Skeletal muscle cell (primary cell): ENCODE measurements at places on chromosomes 1 and 21.
A peak's percentile ranks its signal among the peaks of the same experiment; 100 is the strongest.

DNA sequence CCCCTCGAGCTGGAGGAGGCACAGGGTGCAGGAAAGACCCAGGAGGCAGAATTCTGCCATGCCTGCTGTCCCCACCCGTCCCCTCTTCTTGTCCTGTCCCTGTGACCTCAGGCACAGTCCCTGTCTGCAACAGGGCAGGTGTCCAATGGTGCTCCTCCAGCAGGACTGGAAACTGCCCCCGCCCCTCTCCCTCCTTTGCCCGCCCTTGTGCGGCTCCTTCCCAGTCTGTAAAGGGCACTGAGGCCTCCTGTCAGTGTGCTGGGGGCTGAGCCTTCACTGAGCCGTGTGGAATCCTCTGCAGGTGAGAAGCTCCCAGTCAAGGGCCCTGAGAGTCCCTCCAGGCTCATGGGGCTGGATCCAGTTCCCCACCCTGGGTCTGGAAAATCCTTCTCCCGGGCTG is 28.9 kb downstream of the PRDM16 start:
- DNase-seq: no peak

GRCh38 chr21:42375966-42376337 is 9.6 kb upstream of the TFF1 start:
- no peak for DNase-seq

- no peak for DNase-seq
Observed at GRCh38 chr1:33147997-33148314, 33.9 kb downstream of the TRIM62 start.

- DNase-seq: no peak
Observed at GRCh38 chr1:20202166-20202565, 15.8 kb upstream of the PLA2G2C start.

GRCh38 chr1:102239247-102239646 is 242.5 kb upstream of the OLFM3 start:
- no peak for DNase-seq

DNA sequence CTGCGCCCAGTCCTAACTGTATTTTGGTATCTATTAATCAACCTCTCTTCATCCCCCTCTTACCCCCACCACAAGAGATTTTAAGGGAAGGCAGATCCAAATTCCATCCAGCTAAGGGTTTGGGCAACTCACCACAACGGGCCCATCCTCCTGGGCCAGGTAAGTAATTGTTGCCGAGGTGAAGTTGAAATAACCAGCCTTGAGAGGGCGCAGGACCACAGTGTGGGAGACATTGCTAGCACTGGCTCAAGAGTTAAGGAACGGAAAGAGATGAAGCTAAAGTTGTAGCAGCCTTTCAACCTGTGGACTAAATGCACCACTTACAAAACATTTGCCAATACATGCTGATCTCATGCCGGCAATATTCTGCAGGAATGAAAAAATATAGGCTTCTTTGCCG is 5.9 kb downstream of the SSR2 start:
- no peak for DNase-seq

DNA sequence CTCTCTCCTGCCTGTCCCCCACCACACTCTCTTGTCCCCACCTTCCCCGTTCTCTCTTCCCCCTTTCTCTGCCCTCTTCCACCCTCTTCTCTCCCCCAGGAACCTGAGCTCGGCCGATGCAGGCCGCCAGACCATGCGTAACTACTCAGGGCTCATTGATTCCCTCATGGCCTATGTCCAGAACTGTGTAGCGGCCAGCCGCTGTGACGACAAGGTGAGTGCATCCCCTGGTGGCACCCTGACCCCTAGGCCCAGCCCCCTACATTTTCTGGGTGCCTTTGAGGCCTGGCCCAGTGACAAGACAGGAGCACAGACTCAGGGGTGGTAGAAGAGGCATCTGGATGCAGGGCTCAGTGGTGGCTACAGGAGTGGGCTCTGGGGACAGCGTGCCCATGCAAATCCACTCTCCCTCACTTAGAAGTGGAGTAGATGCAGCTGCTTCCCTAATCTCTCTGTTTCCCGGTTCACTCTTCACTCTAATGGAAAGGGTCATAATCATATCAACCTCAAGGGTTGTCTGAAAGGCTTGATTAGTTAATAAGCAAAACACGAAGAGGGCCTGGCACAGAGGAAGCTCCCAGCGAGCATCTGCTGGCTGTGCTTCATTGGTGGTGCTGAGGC is 37.0 kb downstream of the PKP1 start:
- DNase-seq: no peak

- no peak for DNase-seq
Observed at GRCh38 chr1:69271587-69272125, 296.1 kb upstream of the LRRC7 start.

GRCh38 chr1:27011058-27011764 is 1.4 kb downstream of the TENT5B start:
- DNase-seq: peak; percentile 69

DNA sequence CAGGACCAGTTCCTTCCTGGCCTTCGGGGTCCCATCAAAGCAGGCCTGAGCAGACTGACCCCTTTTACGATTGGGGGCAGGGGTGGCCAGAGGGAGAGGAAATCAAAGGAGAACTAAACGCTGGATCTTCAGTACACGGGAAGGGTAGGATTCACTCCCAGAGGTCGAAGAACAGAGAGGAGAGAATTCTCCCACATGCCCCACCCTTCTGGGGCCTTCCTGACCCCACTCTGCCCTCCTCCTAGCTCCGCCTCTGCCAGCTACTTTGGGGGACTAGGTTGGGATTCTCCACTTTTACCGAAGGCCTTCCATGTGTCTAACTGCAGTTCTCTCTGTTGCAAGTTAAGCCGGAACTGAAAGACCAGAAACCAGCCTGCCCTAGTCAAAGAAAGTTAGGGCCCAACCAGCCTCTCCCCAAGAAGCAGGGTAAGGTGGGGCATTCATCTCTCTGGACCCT is 654 bp upstream of the ARHGEF2 start:
- DNase-seq: no peak

GRCh38 chr1:17575797-17576518 is 36.5 kb downstream of the ARHGEF10L start:
- no peak for DNase-seq

DNA sequence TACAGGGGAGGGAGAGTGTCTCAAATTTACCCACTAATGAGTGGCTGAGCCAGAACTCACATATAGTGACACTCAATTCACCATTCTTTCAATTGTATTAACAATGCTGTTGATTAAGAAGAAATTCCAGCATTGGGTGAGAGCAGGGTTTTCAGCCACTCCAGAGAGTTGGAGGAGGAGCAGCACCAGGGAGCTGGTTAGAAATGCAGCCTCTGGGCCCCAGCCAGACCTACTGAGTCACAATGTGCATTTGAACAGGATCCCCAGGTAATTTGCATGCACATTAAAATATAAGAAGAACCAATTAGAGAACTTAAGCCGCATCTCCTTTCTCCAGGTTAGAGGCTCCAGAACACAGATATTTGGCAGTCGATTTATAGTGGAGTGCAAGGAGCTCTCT is 41.8 kb downstream of the TNR start:
- no peak for DNase-seq

DNA sequence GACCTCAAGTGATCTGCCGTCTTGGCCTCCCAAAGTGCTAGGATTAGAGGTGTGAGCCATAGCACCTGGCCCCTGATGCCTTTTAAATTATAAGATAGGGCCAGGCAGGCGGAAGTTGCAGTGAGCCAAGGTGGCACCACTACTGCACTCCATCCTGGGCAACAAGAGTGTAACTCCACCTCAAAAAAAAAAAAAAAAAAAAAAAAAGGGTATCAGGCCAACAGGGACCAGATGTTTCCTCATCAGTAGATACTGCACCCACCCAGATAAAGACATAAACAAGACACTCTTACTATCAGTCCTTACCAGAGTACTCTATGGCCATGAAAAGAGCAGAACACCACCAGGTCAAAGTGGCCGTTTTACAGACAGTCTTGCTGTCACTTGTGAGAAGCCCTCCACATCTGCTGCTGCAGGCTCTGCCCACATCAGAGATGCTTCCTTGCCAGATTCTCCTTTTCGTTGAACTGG is 3.3 kb downstream of the C21orf58 start:
- DNase-seq: no peak

DNA sequence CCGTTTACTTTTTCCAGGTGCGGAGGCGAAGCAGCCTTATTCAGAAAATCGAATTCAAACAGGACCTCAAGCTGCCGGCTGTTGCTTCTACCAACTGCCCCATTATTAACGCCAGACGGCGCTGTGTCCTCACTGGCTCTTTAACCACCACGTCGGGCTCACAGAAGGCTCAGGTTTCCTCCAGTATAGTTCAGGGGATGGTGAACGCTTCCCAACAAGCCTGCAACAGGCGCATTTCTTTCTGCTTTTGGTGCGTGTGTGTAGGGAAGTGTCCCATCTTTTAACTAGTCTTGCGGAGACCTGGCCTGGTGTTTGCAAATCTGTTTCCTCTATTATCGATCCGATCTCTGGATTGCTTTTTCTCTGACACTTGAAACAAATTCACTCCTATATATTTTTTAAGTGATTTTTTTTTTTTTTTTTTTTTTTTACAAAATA is 791 bp upstream of the STUM start:
- DNase-seq: peak; percentile 56

GRCh38 chr1:208465786-208466590 is 221.8 kb upstream of the PLXNA2 start:
- no peak for DNase-seq

DNA sequence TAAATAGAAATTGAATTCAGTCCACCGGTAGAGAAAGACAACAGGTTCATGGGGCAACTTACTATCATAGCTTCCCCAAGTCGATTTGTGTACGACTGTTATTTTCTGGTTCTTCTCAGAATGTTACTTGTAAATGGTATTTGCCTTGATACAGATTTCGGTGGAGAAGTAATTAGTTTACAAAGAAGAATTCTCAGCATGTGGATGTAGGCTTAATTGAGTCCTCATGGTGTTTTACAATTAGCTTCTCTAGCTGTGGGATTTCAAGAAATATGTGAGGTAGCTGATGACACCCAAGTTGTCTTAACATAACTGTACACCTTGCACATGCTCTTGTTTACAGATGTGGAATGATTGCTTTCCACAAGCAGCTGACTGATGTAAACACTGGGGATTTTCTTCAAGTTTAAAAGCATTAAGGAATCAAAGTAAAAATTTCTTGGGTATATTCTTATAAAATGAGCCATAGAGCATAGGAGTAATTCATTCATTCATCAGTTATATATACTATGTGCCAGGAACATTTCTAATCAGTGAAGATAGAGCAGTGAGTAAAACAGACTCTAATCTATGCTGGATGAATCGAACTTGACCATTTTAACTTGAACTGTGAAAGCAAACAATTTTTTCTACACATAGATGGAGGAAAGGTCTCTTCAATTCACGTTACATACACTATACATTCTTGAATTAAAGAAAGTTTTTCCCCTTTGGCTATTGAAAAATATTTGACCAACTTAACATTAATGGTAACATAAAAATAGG is 1.4 kb downstream of the MACO1 start:
- no peak for DNase-seq

DNA sequence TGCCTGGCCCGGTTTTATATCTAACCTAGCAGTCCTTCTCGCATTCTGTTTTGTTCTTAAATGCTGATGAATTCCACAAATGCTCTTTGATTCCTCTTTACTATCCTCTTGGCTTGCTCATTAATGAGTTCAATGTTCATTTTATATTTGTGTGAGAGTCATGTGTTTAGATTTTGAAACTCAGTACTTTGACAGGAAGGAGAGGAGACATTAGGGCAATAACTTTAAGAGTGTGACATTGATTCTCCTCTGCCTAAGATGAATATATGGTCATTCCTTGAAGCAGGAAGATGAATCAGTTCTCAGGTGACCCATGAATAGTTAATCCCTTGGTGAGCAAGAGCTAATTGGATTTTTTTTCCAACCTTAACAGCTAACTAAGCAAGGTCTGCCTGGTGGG is 84.1 kb downstream of the MRPS6 start:
- DNase-seq: no peak

GRCh38 chr1:206842854-206843253 is 22.6 kb upstream of the IL20 start:
- no peak for DNase-seq

GRCh38 chr1:44314452-44314851 is 40.6 kb downstream of the ERI3 start:
- no peak for DNase-seq

- DNase-seq: no peak
Observed at GRCh38 chr21:44903050-44903685, 17.5 kb downstream of the ITGB2 start.

DNA sequence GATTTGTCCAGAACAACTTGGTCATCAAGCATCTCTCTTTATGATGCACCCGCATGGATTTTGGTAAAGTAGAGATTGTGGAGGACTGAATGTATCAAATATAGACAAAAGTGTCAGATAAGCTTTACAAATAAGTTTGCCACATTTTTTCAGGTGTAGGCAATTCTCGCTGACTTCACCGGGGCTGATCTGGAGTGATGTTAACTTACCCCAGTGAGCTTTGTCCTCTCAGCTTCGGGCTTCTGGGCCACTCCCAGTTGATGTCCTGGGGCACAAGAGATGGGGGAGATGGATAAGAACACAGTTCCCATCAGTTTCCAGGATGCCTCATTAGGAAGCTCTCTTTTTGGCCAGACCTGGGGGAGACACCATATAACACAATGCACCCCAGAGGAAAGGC is 117.7 kb downstream of the ETS2 start:
- no peak for DNase-seq

DNA sequence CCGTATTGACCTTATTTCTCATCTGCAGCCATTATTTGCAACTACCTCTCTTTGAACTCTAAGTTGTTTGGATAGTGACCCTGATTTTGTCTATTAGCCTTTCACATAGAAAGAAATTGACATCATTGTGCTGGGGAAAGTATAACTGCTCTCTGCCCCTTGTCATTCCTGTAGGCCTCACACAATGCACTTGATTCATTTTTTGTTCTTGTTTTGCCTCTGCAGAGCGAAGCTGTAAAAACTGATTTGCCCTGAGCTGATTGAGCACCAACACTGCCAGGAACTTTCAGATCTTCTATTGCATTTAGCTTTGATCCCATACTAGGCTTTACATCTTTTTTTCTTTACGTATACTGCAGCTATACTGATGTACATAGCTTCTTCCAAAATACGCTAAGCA is 167.2 kb upstream of the PTBP2 start:
- no peak for DNase-seq

DNA sequence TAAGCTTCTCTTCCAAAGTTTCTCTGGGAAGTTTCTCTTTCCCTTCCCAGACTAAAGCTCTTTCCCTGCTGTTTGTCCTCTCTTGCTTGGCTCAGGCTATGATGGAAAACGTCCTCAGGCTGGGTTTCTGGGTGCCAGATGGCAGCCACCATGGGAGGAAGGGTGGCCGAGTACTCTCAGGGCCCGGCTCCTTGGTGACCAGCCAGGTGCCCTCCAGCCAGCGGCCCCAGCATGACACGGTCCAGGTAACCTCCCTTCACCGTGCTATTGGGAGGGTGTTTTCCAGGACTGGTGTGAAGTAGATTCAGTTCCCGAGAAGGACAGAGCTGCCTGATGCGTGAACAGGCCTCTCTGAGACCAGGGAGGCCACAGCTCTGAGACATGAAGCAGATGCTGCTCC is 60.3 kb downstream of the KIF26B start:
- DNase-seq: no peak

- no peak for DNase-seq
Observed at GRCh38 chr1:225965231-225965630, 24.2 kb upstream of the LEFTY2 start.
